NCI-H1694 treated with DMSO at 0.1 percent for 48 hours (cell line): ENCODE measurements at places on chromosomes 12 and 14.

DNA sequence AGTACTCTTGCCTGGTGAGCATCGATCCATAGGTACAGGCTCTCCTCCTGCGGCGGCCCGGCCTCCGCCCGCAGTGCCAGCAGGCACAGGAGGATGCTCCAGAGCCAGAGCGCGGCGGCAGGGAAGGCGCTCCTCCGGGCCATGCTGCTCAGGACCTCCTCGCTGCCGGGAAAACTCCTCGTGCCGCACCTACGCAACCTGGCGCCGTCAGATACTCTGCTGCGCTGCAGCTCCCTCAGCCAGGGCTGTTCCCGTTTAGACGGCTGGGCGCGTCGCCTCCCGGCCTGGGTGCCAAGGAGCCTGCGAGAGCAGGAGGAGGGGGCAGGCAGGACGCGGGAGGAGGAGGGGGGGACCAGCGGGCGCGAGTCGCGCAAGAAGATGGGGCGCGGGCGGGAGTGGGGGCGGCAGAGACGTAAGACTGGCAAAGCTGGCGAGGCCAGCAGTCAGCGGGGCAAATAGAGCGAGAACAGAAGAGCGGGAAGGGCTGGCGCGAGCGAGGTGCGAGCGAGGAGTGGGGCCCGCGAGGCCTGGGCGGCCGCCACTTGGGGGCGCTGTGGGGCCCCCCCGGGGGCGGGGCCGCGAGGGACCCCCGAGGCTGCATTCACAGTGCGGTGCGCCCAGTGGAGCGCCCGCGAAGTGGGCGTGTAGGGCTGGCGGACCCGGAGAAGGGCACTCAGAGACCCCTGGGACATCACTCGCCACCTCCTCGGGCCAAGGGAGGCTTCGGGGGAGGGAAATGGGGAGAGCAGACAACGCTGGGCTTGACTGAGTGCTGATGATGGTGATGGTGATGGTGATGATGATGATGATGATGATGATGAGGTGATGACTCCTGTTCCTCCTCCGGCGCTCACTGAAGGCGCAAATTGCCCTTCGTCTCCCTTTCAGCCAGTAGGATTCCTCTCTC lies at the start of gene WIF1:
Gene WIF1, minus strand, starts transcription at position 257 of the 907 bp plus-strand sequence. Its CDS starts 114 bp downstream, at position 143.
- no peak for DNase-seq

DNA sequence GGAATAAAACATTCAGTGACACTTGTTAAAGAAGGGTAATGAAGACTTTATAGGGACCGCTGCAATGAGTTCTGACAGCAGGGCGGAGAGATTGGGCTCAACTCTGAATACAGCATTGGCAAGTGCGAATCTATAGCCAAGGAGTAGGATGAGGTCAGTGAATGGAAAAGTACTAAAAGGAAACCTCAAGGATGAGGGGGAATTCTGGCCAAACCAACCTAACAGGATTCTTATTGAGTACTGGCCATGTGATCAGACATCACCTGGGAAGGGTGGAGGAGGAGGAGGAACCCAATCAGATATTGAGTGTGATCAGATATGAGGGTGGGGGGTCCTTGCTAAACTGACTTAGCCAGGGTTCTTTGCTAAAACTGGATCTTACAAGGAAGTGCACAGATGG lies 31.0 kb downstream of the DRAM1 start:
- no peak for DNase-seq

- DNase-seq, result no peak
Measured at GRCh38 chr12:91513313-91513712, 330.7 kb upstream of the DCN start.

- no peak for DNase-seq
Measured at GRCh38 chr12:76020731-76021672, 10.6 kb downstream of the PHLDA1 start.

- DNase-seq, result no peak
Measured at GRCh38 chr12:15688202-15688736, 100.9 kb downstream of the EPS8 start.

- DNase-seq, result no peak
Measured at GRCh38 chr12:53207042-53207441, at the start of gene ITGB7. Gene ITGB7, minus strand, starts transcription at chr12:53207251. Its CDS starts 6,808 bp downstream, at chr12:53200443.

DNA sequence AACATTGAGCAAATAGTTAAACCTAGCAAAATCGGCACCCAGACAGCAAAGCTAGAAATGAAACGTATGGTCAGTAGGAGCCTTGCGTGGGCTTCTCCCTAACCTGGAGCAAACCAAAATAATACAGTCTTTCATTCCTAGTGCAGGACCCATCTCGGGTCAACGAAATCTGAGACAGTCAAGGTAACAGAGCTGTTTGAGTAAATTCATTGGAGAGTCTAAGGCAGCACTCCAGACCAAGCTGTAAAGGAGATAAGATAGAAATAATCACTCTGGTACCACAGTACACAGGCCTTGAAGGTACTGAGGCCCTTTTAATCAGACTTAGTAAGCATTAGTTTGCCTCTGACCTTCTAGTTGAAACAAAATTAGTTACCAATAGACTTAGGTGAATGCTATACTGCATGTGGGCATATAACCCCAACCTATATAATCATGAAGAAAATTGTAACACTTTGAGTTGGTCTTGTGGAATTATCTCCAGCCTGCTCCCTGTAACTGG lies 54.4 kb upstream of the BICD1 start:
- DNase-seq, result no peak

- DNase-seq, result peak; percentile 23
Measured at GRCh38 chr14:51652168-51653078, 713 bp downstream of the FRMD6 start.

- no peak for DNase-seq
Measured at GRCh38 chr14:52360831-52361230, 46.7 kb downstream of the PTGER2 start.

DNA sequence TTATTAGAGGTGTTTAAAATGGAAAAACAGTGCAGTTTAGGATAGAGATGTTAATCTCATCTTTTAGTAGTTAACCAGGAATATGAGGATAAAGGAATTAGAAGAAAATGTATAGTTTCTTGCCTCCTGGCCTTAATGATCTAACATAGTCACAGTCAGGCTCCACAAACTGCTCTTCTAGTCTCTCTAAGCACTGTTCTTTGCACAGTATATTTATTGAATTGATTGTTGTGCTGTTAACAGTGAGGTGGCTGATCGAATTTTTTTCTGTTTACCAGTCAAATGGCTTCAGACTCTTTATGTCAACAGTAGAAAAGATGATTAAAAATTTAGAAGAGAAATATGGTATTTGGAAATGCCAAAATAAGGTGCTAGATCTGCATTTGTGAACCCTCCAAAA lies 37.8 kb downstream of the ATF7IP start:
- DNase-seq, result no peak

GRCh38 chr12:21710958-21711775 lies 53.5 kb upstream of the LDHB start:
- no peak for DNase-seq

DNA sequence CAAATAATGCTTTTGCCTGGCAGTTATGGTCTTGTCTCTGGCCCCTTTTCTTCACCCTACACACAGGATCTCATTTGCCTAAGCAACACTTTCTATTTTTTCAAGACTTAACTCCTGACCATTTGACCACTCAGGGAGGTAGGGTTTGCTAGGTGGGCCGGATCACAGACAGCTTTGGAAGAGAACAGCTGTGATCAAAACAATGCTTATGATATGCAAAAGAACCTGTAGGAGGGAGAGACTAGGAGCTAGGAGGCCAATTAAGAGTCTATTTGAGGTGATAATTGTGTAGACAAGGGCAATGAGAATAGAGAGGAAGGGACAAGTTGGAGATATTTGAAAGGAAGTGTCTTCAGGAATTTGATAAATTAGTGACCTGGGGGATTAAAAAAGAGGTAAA lies 12.3 kb upstream of the DACT1 start:
- no peak for DNase-seq

GRCh38 chr14:76426161-76426696 lies 50.3 kb downstream of the ESRRB start:
- no peak for DNase-seq

DNA sequence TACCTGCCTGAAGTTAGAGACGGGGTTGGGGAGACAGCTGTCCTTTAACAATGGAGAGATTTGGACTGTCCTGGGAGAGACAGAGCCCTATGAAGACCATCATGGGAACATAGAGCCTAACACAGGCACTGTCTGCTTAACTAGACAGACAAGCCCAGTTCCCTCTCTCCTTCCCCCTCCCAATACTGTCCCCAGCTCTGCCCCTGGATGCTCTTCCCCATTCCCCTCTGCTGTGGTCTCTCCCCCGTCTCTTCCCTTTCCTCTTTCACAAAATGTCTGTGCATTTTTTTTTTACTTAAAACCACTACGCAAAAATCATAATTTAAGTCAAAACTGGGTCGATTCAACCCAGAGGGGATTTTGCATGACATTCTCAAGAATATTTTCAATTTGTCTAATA lies 232.9 kb downstream of the CHST11 start:
- no peak for DNase-seq

DNA sequence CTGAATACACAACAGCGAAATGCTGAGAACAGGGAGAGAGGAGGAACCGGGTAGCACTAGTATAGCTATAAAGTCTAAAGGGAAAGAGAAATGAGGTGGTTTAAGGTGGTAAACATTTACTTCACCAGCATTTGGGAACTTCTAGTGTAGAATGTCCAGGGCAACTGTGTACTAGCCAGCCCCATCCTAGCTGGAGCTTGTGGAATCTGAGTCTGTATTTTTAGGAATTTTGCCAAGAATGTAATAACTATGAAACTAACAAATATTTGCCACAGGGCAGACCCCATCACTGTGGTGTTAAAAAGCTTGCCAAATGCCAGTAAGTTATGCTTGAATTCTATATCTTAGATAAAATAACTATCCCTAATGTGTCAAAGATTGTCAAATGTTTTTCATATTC lies 398.9 kb upstream of the MIS18BP1 start:
- no peak for DNase-seq

DNA sequence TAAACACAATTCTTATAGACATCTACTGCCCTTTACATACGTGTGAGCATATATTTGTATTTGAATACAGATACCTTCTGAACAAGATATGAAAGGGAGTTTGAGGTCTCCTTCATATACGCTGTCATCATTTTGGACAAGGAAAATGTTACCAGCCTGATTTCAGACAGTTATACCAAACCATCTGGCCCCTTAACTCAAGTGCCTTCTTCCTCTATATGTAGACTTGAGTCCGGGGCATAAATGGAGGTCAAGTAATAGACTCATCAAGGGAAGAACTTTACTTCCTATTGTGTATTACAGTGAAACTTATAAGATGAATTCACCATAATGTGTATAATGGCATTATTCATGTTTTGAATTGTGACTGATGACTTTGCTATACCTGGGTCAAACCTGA lies 52.2 kb downstream of the FAR2 start:
- no peak for DNase-seq

GRCh38 chr14:23727566-23728335 lies 91.6 kb downstream of the DHRS2 start:
- peak; percentile 19 for DNase-seq

DNA sequence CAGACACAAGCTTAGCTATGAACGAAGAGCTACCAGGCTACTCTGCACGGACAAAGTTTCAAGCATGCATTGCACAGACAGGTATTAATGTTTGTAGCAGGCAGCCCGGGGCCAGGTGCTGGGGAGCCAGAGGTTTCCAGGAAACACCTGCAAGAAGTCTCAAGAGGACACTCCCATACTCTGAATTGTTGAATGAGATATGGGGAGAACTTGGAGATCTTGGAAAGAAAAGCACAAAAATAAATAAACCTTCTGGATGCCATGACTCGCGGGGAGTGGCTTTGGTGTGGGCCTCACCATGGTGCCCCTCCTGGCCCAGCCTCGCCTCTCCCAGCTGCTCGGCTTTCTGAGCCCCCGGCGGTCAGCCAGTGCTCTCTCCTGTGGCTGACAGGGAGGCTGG lies 186.8 kb downstream of the TTC7B start:
- no peak for DNase-seq

GRCh38 chr12:38886064-38886463 lies 19.3 kb downstream of the CPNE8 start:
- no peak for DNase-seq

- DNase-seq, result no peak
Measured at GRCh38 chr14:49512147-49512551, 74.0 kb downstream of the RPS29 start.

DNA sequence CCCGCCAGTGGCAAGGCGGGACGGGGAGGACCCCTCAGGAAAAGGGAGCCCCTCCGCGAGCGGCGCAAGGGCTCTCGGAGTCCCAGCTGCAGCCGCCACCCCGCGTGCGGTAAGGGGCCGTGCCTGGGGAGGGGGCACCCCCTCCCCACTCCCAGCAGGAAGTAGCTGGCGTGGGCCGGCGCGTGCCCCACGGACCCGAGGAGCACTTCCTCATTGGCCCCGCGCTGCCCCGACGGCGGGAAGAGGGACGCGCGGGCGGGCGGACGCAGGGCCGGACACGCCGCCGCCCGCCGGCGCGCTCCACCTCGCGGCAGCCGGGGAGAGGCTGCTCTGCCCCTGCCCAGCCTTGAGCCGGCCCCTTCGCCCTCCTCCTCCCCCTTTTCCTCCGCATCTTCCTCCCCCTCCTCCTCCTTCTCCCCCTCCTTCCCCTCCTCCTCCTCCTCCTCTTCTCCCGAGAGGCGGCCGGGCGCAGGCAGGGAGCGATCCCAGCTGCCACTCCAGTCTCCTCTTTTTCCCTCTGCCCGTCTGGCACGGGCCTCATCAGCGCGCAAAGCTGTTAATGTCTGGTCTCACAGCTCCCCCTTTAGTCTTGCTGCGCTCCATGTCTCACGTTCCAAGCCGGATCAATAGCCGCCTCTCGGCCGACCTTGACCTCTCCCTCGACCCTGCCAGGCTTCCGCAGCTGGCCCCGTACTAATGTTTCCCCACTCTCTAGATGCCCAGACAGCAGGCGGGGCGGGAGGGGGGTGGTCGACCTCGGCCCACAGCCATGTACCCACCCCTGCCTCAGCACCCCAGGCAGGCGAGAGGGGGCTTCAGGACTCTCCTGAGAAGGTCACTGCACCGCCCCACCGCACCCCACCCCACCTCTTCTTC lies 2.6 kb upstream of the BCL11B start:
- peak; percentile 97 for DNase-seq

DNA sequence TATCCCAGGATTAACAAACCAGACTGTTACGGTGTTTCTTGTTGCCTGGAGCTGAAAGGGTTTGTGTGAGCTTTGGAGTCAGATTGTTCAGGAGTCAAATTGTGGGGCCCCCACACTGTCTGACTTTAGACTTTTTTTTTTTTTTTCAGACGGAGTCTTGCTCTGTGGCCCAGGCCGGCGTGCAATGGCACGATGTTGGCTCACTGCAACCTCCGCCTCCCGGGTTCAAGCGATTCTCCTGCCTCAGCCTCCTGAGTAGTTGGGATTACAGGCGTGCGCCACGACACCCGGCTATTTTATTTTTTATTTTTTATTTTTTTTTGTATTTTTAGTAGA lies 847 bp downstream of the TSFM start:
- DNase-seq, result no peak

DNA sequence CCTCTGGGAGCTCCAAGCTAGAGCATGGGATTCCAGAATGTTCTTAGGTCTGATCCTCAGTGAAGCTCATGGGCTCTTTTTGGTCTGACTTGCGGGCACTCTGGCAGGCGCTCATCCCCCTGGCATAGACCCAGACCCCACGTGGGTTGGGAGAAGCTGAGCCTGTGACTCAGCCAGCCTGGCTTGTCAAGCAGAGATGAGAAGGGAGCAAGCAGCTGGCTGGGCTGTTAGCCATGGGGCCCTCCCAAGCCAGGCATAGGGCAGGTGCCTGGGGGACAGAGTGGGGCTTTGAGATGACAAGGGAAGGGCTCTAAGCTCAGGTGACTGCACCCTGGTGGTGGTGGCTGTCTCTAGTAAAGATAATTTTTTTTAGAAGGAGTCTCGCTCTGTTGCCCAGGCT lies 80.3 kb upstream of the NOS1 start:
- DNase-seq, result peak; percentile 88
